ENCODE measurements at places on chromosomes 3 and 15.
A peak's percentile ranks its signal among the peaks of the same experiment; 100 is the strongest.

DNA sequence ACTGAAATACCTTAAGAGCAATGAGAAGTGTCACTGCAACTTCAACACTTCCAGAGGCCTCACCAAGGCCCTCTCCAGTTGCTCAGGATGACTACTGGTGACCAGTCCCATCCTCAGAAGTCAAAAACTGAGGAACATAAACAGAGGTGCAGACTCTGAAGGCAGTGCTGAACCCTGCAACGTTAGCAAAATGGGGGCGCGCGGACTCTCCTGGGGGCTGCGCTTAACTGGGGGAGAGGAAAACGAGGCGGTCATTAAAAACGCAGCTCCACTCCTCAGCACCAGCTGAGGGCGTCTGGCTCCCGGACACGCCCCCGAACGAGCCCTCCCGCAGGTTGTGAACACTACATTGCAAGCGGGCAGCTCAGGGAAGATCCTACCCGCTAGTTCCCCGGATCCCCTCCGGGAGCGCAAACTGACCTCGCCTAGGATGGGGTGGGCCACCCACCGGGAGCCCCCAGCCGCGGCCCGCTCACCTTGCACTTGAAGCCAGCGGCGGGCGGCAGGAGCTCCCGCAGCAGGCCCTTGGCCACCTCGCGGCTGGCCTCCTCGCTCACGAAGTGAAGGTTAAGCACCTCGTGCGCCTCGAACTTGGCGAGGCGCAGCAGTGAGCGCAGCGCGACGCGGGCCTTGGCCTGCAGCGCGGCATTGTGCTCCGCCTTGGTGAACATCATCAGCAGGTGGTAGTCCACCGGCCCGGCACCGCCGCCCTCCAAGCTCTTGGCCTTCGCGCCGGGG lies 711 bp downstream of the XXYLT1 start:
- H3K36me3 ChIP-seq: peaks cover 4% of the 10 kb centered on the region
- no peaks in the 10 kb centered on the region for H3K27me3 ChIP-seq
- peak overlapping the region; percentile 9 for H3K27ac ChIP-seq
- peak; percentile 21 for DNase-seq

- no peaks in the 10 kb centered on the region for H3K27me3 ChIP-seq
- no peak overlapping the region for H3K4me3 ChIP-seq
- no peaks in the 10 kb centered on the region for H3K4me1 ChIP-seq
- no peak for DNase-seq
- H3K36me3 ChIP-seq: no peaks in the 10 kb centered on the region
Observed at GRCh38 chr3:99651531-99651930, 13.1 kb downstream of the COL8A1 start.

DNA sequence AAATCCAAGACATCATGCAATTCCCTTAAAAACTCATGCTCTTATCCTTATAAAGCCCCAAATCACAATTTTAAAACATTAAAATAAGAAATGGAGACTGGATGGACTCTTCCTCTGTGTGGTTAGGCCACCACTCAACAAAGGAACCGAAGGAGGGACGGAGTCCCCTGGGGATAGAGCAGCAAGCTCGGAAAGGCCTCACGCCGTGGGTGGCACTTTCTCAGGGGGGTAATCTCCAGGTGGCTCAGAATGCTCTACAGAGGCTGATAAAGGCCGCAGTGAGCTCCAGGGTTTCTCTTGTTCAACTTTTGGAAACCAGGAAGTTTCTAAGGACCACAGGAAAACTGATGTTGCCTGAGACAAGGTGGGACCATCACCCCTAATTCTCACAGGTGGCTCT lies 23.2 kb downstream of the CCR9 start:
- peaks cover 3% of the 10 kb centered on the region for H3K36me3 ChIP-seq
- no peak for DNase-seq
- H3K4me1 ChIP-seq: no peaks in the 10 kb centered on the region
- no peak overlapping the region for H3K27ac ChIP-seq
- H3K4me3 ChIP-seq: no peak overlapping the region

GRCh38 chr15:48784756-48785155 lies 26.1 kb downstream of the CEP152 start:
- H3K36me3 ChIP-seq: peaks cover 8% of the 10 kb centered on the region
- no peak for DNase-seq
- no peak overlapping the region for H3K27ac ChIP-seq
- no peaks in the 10 kb centered on the region for H3K27me3 ChIP-seq
- no peak overlapping the region for H3K4me3 ChIP-seq
- H3K4me1 ChIP-seq: peaks cover 4% of the 10 kb centered on the region

- H3K27me3 ChIP-seq: no peaks in the 10 kb centered on the region
- H3K4me1 ChIP-seq: no peaks in the 10 kb centered on the region
- no peak overlapping the region for H3K4me3 ChIP-seq
- no peak overlapping the region for H3K27ac ChIP-seq
- H3K36me3 ChIP-seq: no peaks in the 10 kb centered on the region
Observed at GRCh38 chr3:95522449-95522848, 1291.9 kb upstream of the EPHA6 start.

DNA sequence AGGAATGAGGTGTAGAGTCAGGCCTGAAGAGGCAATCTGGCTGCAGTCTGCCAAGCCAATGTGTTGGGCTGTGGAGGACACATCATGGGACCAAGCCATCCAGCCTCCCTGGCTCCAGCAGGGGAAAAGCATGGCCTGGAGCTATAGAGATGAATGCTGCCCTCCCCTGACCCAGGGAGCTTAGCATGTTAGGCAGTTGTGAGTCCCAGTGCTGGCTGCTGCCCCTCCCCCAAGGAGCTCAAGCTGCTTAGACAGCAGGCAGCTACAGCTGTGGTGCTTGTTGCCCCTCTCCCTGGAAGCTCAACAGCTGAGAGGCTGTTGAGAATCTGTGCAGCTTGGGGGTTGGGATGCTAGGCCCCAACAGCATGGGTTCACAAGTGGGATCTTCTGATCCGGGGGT lies 85.6 kb upstream of the DNAJC19 start:
- no peaks in the 10 kb centered on the region for H3K4me1 ChIP-seq
- H3K27ac ChIP-seq: no peak overlapping the region
- no peak for DNase-seq
- no peak overlapping the region for H3K4me3 ChIP-seq
- H3K27me3 ChIP-seq: no peaks in the 10 kb centered on the region
- no peaks in the 10 kb centered on the region for H3K36me3 ChIP-seq

GRCh38 chr3:160685144-160685766 lies 8.3 kb downstream of the ARL14 start:
- no peaks in the 10 kb centered on the region for H3K4me1 ChIP-seq
- no peaks in the 10 kb centered on the region for H3K27me3 ChIP-seq
- H3K27ac ChIP-seq: no peak overlapping the region
- H3K4me3 ChIP-seq: no peak overlapping the region
- no peak for DNase-seq

GRCh38 chr3:107211608-107212007 lies 165.6 kb upstream of the CCDC54 start:
- DNase-seq: no peak
- H3K36me3 ChIP-seq: no peaks in the 10 kb centered on the region
- no peaks in the 10 kb centered on the region for H3K27me3 ChIP-seq

- no peaks in the 10 kb centered on the region for H3K4me1 ChIP-seq
- DNase-seq: no peak
- no peaks in the 10 kb centered on the region for H3K36me3 ChIP-seq
Observed at GRCh38 chr15:67380921-67381320, 126.3 kb downstream of the IQCH start.

- H3K27me3 ChIP-seq: no peaks in the 10 kb centered on the region
- H3K27ac ChIP-seq: no peak overlapping the region
- H3K4me1 ChIP-seq: no peaks in the 10 kb centered on the region
- H3K4me3 ChIP-seq: no peak overlapping the region
- DNase-seq: peak; percentile 73
Observed at GRCh38 chr3:69370156-69370883, 15.6 kb downstream of the FRMD4B start.

Data from small intestine (tissue), 16 donors.